Liver (tissue), 10 donors: ENCODE measurements at places on chromosomes 5 and 9. TPM values are rescaled to one million over a fixed set of nuclear protein-coding genes. Genes with fewer than 3 reads are reported as not detected.
A peak's percentile ranks its signal among the peaks of the same experiment; 100 is the strongest.

The LPAR1 gene
- 0.98 TPM for total RNA-seq

The PCDHGA4 gene
- 0.23 TPM for total RNA-seq

The NUTM2G gene
- total RNA-seq: not detected

The FBP1 gene
- 27.8 TPM for total RNA-seq

The GMCL2 gene
- total RNA-seq: not detected

The TMOD1 gene
- total RNA-seq: 20.0 TPM

DNA sequence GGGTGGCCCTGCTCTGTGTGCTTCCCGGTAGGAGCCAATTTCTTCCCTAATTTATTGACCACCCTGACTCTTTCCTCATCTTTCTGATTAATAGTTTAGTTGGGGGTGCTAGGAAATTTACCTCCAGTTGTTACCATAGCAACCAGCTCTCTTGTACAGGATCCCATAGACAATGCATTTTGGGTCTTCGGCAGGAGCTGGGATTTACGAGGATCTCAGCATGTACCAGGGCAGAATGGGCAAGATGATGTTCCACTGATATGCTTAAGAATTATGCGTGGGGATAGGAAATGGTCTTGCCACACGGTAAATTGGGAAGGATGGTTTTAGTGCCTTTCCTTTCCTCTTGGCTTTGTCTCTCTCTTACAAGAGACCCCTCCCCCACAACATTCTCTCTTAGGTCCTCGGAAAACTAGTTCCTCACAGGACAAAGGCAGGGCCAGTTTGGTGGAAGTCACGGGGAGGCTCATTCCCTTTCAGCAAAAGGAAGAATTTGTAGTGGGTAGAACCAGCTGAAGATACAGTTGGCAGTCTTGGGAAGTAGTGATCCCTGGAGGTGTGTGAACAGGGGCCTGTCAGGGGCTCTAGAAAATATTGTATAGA is 133.4 kb upstream of the SHB start:
- peak; percentile 6 for DNase-seq

DNA sequence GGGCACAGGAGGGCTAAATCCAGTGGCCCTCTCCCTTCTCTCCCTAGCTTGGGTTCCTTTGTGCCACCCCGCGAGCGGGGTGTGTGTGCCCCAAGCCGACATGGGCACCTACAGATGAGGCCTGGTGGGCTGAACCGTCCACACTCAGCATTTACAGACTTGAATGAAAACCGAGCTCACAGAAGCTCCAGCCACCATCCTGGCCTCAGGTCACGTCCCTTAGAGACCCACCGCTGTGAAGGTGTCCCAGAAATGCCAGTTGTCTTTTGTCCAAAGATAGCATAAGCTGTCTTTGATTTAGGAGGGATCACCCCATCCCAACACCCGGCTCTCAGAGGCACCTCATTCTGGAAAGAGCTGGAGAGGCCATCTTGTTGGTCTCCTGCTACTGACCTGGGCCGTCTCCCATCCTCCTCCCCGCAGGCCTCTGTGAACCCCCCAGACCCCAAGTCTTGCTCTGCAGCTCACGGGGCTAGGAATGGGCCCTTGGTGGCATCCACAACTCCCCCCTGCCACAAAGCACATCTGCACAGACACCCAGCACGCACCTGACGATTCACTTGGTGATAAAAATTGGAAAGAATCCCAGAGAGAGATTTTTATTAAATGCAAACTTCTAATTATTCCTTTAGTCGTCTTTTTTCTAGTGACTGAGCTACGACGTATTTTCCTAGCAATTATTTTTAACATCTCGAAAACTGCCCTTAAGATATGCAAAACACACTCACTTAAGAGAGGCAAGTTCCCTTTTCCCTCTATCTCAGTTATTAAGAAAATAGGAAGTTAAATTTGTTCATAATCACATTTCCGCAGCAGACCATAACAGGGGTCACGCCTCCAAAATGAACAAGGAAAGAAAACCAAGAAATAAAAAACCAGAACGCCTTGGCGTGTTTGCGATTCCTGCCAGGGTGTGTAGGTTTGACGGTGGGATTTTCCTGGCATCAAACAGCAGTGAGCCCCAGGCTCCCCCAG is 80.5 kb upstream of the LMX1B start:
- no peak for DNase-seq
